ENCODE measurements at places on chromosomes 1 and 21.

- no peak for DNase-seq
Observed at GRCh38 chr1:56904663-56905397, 50.2 kb downstream of the C8A start.

- no peak for DNase-seq
Observed at GRCh38 chr1:29210278-29211085, 20.3 kb downstream of the MECR start.

DNA sequence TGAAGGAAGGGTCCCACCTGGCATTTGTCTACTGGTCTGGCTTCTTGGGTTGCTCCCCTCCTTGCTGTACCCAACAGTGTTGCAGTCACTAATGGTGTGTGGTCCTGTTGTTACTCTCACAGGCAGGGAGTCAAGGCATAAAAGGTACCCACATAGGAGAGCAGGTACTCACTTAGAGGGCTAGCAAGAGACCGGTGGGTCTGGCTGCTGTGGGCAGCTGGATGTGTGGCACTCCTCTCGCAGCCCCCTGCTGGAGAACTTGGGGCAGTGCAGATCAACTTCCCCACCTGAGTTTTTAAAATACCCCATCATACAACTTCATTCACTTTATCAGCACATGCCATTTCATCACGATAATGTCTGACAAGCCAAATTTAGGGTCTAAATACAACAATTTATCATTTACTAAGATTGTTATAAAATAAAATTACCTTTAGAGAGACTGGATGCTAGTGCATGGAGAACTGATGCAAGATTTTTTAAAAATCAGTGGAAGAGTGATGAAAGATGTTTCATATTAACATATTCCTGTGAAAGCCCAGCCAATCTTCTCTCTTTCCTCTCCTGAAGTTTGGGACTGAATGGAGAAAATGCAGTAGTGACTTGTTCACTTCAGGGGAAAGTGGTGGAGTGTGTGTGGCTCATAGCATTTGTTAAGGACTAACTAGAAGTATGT, 42.8 kb downstream of the ACP6 start:
- DNase-seq: no peak

GRCh38 chr1:52554756-52555155, 1.9 kb upstream of the TUT4 start:
- no peak for DNase-seq

GRCh38 chr1:172638249-172638648, 20.7 kb upstream of the FASLG start:
- DNase-seq: no peak

DNA sequence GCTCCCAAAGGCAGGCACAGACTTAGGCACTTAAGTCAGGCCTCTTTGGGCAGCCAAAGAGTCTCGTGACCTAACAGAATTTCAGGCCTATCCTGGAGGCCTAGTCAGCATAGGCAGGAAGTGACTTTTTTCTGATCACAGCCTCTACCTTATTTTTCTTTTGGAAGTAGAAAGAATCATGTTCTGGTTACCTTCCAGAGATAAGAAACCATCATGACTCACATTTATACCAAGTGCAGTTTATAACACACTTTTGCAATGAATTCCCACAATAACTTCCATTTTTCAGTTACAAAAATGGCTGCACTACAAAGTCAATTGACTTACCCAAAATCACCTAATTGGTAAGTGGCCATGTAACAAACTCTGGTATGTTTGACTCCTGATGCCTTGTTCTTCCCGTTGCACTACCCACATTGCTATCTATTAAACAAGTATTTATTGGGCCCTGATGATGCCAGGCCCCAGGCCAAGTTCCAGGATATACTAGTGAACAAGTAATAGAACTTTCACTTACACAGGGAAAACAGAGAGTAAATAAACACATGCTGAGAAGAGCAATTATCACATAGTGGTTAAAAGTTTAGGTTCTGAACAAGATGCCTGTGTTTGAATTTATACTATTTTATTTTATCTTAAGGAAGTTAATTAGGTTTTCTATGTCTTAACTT, 74.3 kb downstream of the SH3GLB1 start:
- DNase-seq: no peak

GRCh38 chr1:89538361-89538760, 13.7 kb downstream of the LRRC8B start:
- no peak for DNase-seq

All from stimulated activated CD8-positive, alpha-beta memory T cell treated with anti-CD3 and anti-CD28 coated beads, Interleukin-4, amount 100 ng/mL, for 4 hours (primary cell).